NCI-H2029 (cell line): ENCODE measurements at places on chromosomes 16 and 17.

- DNase-seq: no peak
These were observed 1.1 kb upstream of the ADCY7 start for GRCh38 chr16:50265260-50265659.

DNA sequence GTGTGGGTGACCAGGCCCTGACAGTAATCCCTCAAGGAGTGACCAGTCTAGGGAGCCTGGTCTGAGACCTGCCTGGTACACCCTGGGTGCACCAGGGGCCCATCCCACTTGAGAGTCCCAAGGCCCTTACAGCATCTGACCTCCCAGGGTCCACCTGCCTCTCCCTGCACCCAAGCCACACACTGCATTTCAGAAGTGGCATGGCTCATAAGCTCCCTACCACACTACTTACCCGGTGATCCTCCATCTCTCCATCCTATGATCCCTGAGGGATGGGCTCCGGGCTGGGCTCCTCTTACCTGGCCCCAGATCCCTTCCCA lies 40.6 kb downstream of the LGALS9 start:
- DNase-seq: no peak

DNA sequence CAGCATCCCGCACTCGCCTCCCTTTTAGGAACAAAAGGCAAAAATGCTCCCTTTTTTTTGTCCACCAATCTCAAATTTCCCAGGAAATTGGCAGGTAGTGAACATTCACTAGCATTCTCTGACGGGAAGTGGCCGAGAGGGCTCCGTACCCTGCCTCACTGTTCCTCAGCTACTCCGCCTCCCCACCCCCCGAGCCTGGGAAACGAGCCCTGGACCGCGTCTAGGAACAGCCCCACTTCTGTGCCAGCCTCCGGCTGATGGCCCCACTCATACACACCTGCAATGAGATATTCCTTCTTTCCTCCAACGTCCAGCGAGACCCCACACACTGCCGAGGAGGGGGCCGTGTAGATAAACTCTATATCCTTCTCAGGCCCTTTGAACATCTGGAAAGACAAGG lies 30.0 kb upstream of the USP36 start:
- no peak for DNase-seq

- no peak for DNase-seq
These were observed 185.0 kb upstream of the ZNF469 start for GRCh38 chr16:88197481-88198456.

- no peak for DNase-seq
These were observed 6.9 kb downstream of the HIRIP3 start for GRCh38 chr16:29988346-29989075.
